ENCODE measurements at places on chromosomes 2 and 18.

- no peak for DNase-seq
Observed at GRCh38 chr2:20539133-20539719, 92.4 kb downstream of the RHOB start.

- peak; percentile 25 for DNase-seq
Observed at GRCh38 chr2:171084128-171084527, 76.6 kb downstream of the TLK1 start.

- DNase-seq: no peak
Observed at GRCh38 chr2:61238219-61239012, 76.4 kb downstream of the C2orf74 start.

GRCh38 chr18:24189007-24189528 lies 50.2 kb downstream of the CABYR start:
- DNase-seq: no peak

GRCh38 chr2:151857650-151858049 lies 29.4 kb upstream of the ARL5A start:
- no peak for DNase-seq

DNA sequence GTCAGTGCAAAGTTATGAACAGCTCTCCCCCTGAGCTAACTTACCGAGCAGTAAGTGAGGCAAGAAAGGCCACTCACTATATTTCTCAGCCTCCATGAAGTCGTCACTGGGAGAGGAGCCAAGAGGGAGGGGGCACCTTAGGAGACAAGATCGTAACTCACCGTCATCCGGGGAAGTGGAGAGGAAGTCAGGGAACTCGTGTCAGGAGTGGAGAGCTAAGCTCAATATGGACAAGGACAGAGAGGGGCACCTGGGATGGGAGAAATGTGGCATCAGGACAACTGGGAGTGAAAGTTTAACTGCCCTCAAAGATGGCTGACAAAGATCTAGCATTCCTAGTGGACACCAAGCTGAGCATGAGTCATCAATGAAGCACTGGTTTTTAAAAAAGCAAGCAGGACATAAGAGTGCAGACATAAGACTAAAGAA lies 37.1 kb downstream of the BCL11A start:
- DNase-seq: no peak

DNA sequence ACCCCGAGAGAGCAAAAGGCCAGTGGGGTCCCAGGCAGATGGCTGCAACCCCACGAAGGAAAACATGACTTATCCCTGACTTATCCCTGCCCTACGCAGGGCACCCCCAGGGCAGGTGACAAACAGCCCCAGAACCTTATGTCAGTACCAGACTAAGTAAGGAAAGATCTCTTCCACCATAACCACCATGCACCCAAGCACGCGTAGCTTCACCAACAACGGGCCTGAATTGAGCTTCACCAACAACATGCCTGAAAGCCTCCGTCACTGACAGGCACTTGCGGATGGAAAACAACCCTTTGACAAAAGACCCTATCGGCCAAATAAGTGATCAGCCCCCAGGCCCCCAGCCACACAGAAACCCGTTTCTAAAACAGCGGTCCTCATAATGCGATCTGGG lies 34.1 kb downstream of the HDAC4 start:
- no peak for DNase-seq

DNA sequence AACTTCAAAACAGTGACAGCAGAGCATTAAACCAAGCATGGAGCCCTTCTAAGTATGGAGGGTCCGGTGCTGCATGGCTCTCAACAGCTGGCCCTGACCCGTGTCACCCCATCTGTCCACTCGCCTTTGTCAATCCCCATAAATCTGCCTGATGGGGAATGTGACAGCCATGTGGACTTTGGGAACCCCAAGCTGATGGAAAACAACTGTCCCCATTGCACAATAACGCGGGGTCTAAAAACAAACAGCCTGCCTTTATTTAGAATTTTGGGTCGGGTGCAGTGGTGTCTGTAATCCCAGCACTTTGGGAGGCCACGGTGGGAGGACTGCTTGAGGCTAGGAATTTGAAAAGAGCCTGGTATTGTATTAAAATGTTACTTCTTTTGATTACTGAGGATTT lies 17.1 kb upstream of the THADA start:
- no peak for DNase-seq

DNA sequence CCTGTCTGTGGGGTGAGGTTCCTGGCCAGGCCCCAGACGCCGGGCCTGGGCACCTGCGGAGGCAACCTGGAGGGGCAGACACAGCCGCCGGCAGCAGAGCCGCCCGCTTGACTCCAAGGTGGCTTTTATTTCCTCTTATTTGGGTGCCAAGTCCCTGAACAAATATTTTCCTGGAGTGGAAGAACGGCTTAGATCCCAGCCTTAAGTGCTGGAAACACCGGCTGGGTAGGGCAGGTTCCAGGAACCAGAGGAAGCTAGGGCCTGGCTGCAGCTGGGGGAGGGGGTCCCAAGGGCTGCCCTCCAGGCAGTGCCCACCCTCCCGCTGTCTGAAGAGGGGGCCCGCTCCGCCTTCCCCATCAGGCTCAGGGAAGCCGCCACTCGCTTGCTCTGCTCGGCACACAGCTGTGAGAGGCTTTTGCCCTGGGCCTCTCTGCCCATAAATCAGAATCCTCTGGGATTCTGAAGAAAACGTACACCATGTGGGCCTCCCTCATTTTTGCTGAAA lies 28.2 kb downstream of the SDC1 start:
- DNase-seq: no peak

DNA sequence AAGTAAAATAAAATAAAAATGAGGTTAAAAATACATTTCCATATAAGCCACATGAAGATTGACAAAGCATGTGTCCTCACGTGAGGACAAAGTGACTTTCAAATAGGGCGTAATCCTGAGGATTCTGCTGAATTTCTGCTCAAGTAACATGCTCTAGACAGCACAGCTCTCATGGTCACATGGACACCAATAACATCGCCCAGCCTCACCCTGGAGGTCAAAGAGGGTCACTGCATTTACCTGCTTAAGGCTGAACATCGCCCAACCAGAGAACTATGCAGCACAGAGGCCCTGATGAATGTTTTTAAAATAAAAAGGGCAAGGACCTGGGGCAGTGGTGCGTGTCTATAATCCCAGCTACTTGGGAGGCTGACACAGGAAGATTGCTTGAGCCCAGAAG lies 30.2 kb downstream of the TGFBRAP1 start:
- DNase-seq: no peak

- no peak for DNase-seq
Observed at GRCh38 chr18:5414546-5414945, 119.0 kb upstream of the ZBTB14 start.

DNA sequence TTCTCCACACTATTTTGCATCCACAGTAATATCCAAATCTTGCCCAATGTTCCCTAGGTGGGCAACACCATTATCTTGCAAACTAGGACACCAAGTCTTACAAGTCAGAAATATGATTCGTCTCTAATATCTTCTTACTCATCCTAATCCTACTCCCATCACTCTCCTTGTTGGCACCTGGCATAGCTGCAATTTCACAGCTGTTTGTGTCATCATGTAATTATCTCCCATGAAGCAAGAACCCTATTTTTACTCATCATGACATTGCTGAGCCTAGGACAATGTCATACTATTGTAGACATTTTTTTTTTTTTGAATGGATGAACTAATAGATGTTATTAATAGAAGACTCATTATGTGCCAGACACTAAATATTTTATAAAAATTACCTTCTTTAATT lies 91.3 kb upstream of the CCDC141 start:
- no peak for DNase-seq

- DNase-seq: no peak
Observed at GRCh38 chr2:75466708-75467311, 93.9 kb downstream of the EVA1A start.

- no peak for DNase-seq
Observed at GRCh38 chr2:154623819-154624218, 74.7 kb upstream of the KCNJ3 start.

- DNase-seq: no peak
Observed at GRCh38 chr2:112572005-112572404, 12.4 kb upstream of the CHCHD5 start.

GRCh38 chr2:64982932-64983331 lies 6.3 kb upstream of the SLC1A4 start:
- no peak for DNase-seq

DNA sequence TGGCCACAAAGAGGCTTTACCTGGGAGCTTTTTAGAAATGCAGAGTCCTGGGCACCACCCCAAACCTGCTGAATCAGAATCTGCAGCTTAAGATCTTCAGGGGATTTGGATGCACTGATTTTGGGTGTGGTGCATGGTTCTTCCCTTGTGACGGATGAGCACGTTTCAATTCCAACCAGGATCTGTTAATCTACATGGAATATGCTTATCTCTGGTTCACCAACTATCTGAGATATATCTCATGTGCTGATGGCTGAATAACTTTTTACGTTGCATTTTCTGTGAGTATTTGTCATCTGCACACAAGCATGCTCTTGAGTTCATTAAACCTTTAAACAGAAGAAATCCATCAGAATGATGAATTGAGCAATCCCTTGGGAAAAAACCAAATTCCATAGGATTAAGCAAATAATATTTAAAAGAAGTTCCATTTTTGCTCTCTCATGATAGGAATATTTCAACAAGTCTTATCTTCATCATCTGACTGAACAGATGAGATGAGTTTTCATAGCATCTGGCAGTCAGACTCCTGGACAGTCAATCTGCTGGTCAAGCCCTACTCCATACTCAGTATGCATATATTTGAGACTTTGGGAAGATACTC lies 120.6 kb downstream of the PLB1 start:
- no peak for DNase-seq

DNA sequence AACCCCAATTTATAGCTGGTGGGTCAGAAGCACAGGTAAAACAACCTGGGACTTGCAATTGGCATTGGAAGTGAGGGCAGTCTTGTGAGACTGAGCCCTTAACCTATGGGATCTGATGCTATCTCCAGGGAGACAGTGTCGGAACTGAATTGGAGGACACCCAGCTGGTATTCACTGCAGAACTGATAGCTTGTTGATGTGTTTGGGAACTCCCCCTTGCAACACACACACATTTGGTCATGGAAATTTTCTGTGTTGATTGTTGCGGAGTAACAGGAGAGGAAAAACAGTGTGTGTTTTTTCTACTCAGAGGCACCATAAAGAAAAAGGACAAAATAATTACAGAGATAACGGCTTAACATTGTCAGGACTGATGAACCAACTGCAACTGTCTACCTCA lies 16.1 kb downstream of the TPGS2 start:
- DNase-seq: no peak

DNA sequence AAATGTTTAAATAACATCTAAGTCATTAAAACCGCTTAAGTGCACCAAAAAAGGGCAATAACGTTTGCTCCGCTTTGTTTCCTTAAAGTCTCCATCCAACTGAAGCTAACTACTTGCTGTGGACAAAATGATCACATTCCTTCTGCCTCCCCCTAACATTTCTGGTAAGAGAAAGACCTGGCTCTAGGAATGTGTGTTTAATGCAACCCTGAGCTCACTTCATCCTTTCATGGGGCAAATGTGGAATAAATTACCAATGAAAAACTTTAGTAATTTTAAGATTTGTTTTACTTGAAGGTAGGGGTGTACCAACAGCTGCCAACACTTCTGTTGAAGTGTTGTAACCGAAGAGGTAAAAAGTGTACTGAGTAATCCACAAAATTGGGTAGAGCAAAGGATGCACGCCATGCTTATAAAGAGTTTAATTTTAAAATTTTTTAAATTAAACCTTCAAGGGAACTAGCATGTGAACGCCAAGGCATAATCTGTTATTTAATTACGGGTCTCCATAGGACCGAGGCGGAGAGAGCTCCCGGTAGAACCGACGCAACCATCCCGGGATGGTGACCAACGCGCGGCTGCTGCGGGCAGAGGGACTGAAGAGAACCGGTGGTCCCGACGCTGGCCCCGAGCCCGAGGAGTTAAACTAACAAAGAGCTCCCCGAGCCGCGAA lies 1.1 kb downstream of the HNRNPLL start:
- DNase-seq: peak; percentile 28

DNA sequence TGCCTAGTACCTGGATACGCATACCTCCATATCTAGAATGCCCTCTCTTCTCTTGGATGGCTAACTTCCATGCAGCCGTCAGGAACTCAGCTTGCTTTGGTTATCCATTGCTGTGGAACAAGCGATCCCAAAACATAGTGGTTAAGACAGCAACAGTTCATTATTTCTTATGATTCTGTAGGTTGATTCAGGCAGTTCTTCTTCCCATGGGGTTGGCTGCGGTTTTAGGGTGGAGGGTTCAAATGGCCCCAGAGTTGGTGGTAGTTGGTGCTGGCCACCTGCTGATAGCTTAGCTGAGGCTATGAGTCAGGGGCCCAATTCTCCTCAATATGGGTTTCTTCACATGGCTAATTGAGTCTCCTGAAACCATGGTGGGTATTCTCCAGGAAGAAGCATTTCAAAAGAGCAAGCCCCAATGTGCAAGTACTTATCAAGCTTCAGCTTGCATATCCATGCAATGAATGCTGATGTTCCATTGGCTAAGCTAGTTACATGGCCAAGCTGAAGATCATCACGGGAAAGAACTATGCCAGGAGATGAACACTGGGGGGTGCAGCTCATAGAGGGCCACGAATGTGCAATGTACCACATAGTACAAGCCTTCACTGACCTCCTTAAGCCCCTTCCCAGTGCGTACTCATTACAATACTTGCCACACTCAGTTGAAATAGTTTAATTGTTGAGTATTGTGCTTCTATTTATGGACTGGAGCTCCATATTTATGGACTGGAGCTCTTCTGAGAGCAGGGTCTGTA lies 10.0 kb upstream of the RHOB start:
- no peak for DNase-seq

All from CD4-positive, CD25-positive, alpha-beta regulatory T cell (primary cell).